Esophagus muscularis mucosa (tissue), 4 donors: ENCODE measurements at places on chromosomes 5 and 9. TPM values are rescaled to one million over a fixed set of nuclear protein-coding genes. Genes with fewer than 3 reads are reported as not detected.

The ACER2 gene
- total RNA-seq: 2.8 TPM

- no peaks in the 10 kb centered on the region for H3K27me3 ChIP-seq
- no peaks in the 10 kb centered on the region for H3K36me3 ChIP-seq
- no peak overlapping the region for H3K27ac ChIP-seq
- no peaks in the 10 kb centered on the region for H3K4me1 ChIP-seq
- no peak overlapping the region for H3K4me3 ChIP-seq
Observed at GRCh38 chr5:1975406-1975715, 92.6 kb upstream of the IRX4 start.

- no peaks in the 10 kb centered on the region for H3K36me3 ChIP-seq
- H3K27ac ChIP-seq: no peak overlapping the region
- no peak for DNase-seq
- no peak overlapping the region for H3K4me3 ChIP-seq
Observed at GRCh38 chr5:131610198-131611063, 24.6 kb downstream of the RAPGEF6 start.

DNA sequence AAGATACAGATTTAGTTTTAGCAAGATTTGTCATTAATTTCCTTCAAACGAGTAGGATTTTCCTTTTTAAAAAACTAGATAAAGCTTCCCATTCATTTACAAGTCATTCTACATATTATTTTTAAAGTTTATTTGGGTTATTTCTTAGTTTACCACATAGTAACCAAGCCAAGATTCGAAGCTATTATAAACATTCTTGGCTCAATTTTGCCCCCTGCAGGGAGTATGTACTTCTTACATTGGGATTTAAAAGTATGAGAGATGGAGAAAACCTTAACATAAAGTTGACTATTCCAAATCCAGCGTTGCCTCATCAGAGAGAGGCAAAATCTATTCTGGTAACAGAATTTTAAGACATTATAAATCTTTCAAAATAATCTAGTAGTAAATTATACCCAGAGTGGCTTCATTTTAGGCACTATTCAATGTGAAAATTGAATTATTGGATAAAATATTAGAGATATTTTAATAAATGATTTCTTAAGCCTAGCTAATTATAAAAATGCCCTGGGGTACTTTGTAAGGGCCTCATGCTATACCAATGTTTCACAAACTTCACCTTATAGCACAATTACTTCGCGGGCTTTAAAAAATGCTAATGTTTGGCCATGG lies 39.1 kb downstream of the FBN2 start:
- no peaks in the 10 kb centered on the region for H3K36me3 ChIP-seq
- H3K4me3 ChIP-seq: no peak overlapping the region
- H3K27me3 ChIP-seq: no peaks in the 10 kb centered on the region
- no peak for DNase-seq

DNA sequence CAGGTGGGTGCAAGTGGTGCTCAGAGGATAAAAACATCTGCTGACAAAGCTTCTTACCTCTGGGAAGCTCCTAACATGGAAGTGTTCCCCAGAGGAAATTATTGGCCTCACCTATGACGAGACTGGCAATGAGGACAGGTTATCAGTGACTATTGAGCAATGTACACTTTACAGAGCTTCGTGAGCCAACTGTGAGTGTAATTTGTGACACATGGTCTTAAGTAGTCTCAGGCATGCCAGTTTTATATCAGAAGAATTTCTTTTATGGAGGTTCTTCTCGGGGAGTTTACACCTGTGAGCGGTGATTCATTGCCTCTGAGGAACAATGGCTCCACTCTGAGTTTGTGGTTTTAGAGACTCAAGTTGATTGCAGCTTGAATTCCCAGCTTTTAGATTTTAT lies 11.3 kb downstream of the ANKDD1B start:
- no peak overlapping the region for H3K27ac ChIP-seq
- no peaks in the 10 kb centered on the region for H3K27me3 ChIP-seq
- H3K4me3 ChIP-seq: no peak overlapping the region
- no peaks in the 10 kb centered on the region for H3K4me1 ChIP-seq
- no peak for DNase-seq
- no peaks in the 10 kb centered on the region for H3K36me3 ChIP-seq

GRCh38 chr9:83473488-83473971 lies 64.7 kb downstream of the FRMD3 start:
- no peak overlapping the region for H3K27ac ChIP-seq
- no peaks in the 10 kb centered on the region for H3K27me3 ChIP-seq
- H3K36me3 ChIP-seq: no peaks in the 10 kb centered on the region
- no peak overlapping the region for H3K4me3 ChIP-seq
- DNase-seq: no peak
- no peaks in the 10 kb centered on the region for H3K4me1 ChIP-seq

GRCh38 chr9:34256104-34256503 lies 73.0 kb downstream of the KIF24 start:
- peaks cover 65% of the 10 kb centered on the region for H3K4me1 ChIP-seq
- peaks cover 11% of the 10 kb centered on the region for H3K36me3 ChIP-seq
- H3K27me3 ChIP-seq: no peaks in the 10 kb centered on the region
- DNase-seq: no peak

- no peaks in the 10 kb centered on the region for H3K4me1 ChIP-seq
- no peaks in the 10 kb centered on the region for H3K36me3 ChIP-seq
- no peak overlapping the region for H3K27ac ChIP-seq
Observed at GRCh38 chr5:108141676-108142075, 240.2 kb downstream of the FBXL17 start.

DNA sequence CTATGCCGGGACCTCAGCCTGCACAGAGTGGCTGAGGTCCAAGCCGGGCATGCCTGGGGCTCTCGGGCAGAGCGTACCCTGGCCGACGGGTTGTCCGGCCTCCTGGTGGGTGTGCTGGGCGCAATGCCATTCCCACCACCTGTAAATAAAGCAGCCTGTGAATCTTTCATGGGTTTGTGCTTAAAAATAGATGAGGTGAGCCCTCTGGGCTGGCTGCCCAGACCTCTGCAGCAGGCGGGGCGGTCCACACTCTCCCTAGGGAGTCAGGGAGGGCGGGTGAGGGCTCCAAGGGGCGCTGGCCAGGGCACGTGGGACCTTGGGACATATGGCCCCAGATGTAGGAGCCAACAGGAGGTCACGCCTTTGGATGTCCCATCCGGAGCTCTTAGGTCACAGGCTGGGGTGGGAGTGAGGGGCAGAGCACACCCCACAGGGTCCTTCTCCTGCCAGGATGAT lies 3.6 kb upstream of the AGPAT2 start:
- H3K27me3 ChIP-seq: no peaks in the 10 kb centered on the region
- DNase-seq: no peak
- H3K4me3 ChIP-seq: no peak overlapping the region
- H3K36me3 ChIP-seq: no peaks in the 10 kb centered on the region
- peaks cover 61% of the 10 kb centered on the region for H3K4me1 ChIP-seq
- peak overlapping the region; percentile 80 for H3K27ac ChIP-seq

The SLC45A2 gene
- not detected for total RNA-seq

The PCDHGB3 gene
- total RNA-seq: 3.3 TPM

The SLC6A19 gene
- not detected for total RNA-seq

The ADAMTS6 gene
- total RNA-seq: 2.5 TPM

GRCh38 chr9:23545728-23546127 lies 280.3 kb downstream of the ELAVL2 start:
- H3K36me3 ChIP-seq: no peaks in the 10 kb centered on the region
- H3K4me1 ChIP-seq: no peaks in the 10 kb centered on the region
- no peak overlapping the region for H3K4me3 ChIP-seq
- DNase-seq: peak; percentile 74
- no peak overlapping the region for H3K27ac ChIP-seq

- H3K36me3 ChIP-seq: no peaks in the 10 kb centered on the region
- no peak for DNase-seq
- H3K4me3 ChIP-seq: no peak overlapping the region
- H3K4me1 ChIP-seq: peaks cover 45% of the 10 kb centered on the region
Observed at GRCh38 chr5:39426051-39426745, 1.4 kb upstream of the DAB2 start.

The CYLC2 gene
- not detected for total RNA-seq
